Right lobe of liver (tissue), 6 donors: ENCODE measurements at places on chromosomes 7 and 10.

DNA sequence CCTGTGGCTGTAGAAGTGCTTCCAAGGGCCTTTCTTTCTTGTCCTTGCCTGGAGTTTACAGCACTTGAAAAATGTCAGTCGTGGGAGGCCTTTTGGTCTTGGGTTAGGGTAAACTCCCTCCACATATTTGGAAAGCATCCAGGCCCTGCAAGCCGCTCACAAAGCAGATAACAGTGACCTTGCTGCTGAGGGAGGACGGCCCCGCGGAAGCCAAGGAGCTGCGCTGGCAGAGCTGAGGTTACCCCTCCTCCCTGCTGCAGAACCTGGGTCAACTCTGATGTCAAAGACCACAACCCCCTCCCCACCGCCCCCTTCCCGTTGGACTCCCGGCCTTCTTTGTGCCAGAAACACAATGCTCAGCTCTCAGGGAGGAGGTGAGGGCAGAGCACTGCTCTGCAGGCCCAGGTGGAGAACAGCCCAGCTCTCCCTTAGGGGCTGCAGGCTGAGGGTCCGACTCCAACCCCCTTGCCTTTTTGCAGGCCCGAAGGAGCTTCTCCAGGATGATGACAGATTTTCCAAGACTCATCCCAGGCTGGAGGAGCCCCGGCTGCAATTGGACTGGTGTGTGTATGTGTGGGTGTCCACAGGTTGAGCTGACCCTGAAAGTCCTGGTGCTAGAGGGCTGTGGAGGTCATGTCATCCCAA is 957.6 kb upstream of the ZNF722 start:
- no peaks in the 10 kb centered on the region for H3K36me3 ChIP-seq
- H3K4me1 ChIP-seq: no peaks in the 10 kb centered on the region
- H3K4me3 ChIP-seq: no peak overlapping the region
- no peak overlapping the region for H3K27ac ChIP-seq
- no peaks in the 10 kb centered on the region for H3K27me3 ChIP-seq
- no peak for DNase-seq

- no peak overlapping the region for H3K27ac ChIP-seq
- H3K4me1 ChIP-seq: no peaks in the 10 kb centered on the region
- no peaks in the 10 kb centered on the region for H3K27me3 ChIP-seq
- DNase-seq: no peak
- no peaks in the 10 kb centered on the region for H3K36me3 ChIP-seq
Observed at GRCh38 chr7:128794020-128794419, 2.3 kb downstream of the CCDC136 start.

GRCh38 chr7:105698531-105698930 is 117.2 kb upstream of the EFCAB10 start:
- no peak for DNase-seq
- H3K27me3 ChIP-seq: no peaks in the 10 kb centered on the region
- H3K4me3 ChIP-seq: no peak overlapping the region
- H3K27ac ChIP-seq: no peak overlapping the region
- H3K4me1 ChIP-seq: no peaks in the 10 kb centered on the region

DNA sequence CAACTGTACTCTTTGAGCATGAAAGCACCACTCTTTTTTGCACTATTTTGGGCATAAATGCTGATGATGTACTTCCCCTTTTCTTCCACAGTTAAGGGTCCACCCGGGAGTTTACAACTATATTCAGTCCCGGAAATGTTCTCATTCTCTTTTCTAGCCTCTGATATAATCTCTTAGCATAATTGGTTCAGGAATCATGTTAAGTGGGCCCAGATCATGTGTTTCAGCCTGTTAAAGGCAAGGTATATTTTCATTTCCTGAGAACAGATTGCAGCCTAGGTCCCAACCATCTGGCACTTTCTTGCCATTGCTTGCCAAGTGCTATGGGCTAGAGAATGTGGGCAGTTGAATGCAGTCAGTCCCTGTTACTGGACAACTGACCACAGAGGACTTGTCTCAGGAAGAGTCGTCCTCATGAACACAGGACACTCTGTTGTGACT is 111.4 kb upstream of the GLCCI1 start:
- no peaks in the 10 kb centered on the region for H3K36me3 ChIP-seq
- no peak overlapping the region for H3K4me3 ChIP-seq
- no peaks in the 10 kb centered on the region for H3K4me1 ChIP-seq
- DNase-seq: no peak
- no peaks in the 10 kb centered on the region for H3K27me3 ChIP-seq

DNA sequence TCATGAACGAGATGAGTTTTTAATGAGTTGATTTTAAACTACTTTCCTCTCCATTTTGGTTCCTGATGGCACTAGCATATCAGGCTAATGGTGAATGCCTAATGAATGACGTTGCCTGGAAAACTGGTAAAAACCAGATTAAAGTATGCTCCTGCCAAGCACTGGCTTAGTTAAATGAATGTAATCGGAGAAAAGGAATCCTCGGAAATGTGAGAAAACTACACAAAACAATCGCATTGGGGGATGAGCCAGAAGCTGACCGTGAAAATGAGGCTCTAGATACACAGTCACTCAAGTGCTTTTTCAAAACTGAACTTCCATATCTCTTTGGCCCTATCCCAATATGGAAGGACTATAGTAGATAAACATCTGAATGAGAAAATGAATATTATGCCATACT is 153.8 kb upstream of the COL1A2 start:
- no peak overlapping the region for H3K4me3 ChIP-seq
- DNase-seq: no peak
- H3K36me3 ChIP-seq: no peaks in the 10 kb centered on the region
- H3K27ac ChIP-seq: no peak overlapping the region
- no peaks in the 10 kb centered on the region for H3K27me3 ChIP-seq
- no peaks in the 10 kb centered on the region for H3K4me1 ChIP-seq

GRCh38 chr7:2527505-2528467 is 8.2 kb downstream of the LFNG start:
- no peaks in the 10 kb centered on the region for H3K27me3 ChIP-seq
- DNase-seq: peak; percentile 29
- no peaks in the 10 kb centered on the region for H3K36me3 ChIP-seq
- no peaks in the 10 kb centered on the region for H3K4me1 ChIP-seq
- H3K27ac ChIP-seq: no peak overlapping the region

GRCh38 chr10:110502851-110503301 is 5.2 kb downstream of the DUSP5 start:
- peaks cover 12% of the 10 kb centered on the region for H3K4me1 ChIP-seq
- H3K27me3 ChIP-seq: no peaks in the 10 kb centered on the region
- DNase-seq: peak; percentile 67
- peak overlapping the region; percentile 17 for H3K27ac ChIP-seq

DNA sequence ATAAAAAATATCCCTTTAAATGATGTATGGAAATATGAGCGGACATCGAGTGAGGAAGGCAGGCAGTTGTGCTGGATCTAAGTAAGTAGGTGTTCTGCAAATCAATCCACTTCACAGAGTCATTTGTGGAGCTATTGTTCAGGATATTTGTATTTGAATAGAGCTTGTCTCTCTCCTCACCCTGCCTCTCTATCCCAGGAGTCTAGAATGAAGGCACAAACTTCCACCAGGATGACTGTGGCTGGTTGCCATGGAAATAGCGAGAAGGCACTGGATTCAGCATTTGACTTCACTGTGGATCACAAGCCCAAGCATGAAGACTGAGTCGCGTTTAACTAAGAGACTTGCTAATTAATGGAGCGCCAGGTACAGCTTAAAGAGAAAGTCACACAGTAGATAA is 53.2 kb downstream of the NPY start:
- no peak for DNase-seq
- H3K27me3 ChIP-seq: no peaks in the 10 kb centered on the region
- H3K4me3 ChIP-seq: no peak overlapping the region
- no peaks in the 10 kb centered on the region for H3K4me1 ChIP-seq
- no peak overlapping the region for H3K27ac ChIP-seq
- H3K36me3 ChIP-seq: no peaks in the 10 kb centered on the region

GRCh38 chr10:109237682-109238081 is 685.6 kb downstream of the XPNPEP1 start:
- H3K4me1 ChIP-seq: no peaks in the 10 kb centered on the region
- H3K27ac ChIP-seq: no peak overlapping the region
- H3K36me3 ChIP-seq: no peaks in the 10 kb centered on the region
- H3K4me3 ChIP-seq: no peak overlapping the region

- H3K27ac ChIP-seq: no peak overlapping the region
- no peaks in the 10 kb centered on the region for H3K27me3 ChIP-seq
- no peak overlapping the region for H3K4me3 ChIP-seq
Observed at GRCh38 chr7:77935652-77936348, 137.2 kb downstream of the PHTF2 start.

GRCh38 chr7:113128031-113128430 is 9.7 kb upstream of the SMIM30 start:
- no peak overlapping the region for H3K4me3 ChIP-seq
- no peaks in the 10 kb centered on the region for H3K27me3 ChIP-seq
- H3K27ac ChIP-seq: no peak overlapping the region
- H3K4me1 ChIP-seq: no peaks in the 10 kb centered on the region

GRCh38 chr7:157111311-157111710 is 27.4 kb upstream of the UBE3C start:
- H3K4me1 ChIP-seq: no peaks in the 10 kb centered on the region
- no peaks in the 10 kb centered on the region for H3K36me3 ChIP-seq
- no peaks in the 10 kb centered on the region for H3K27me3 ChIP-seq
- H3K4me3 ChIP-seq: no peak overlapping the region
- no peak for DNase-seq

DNA sequence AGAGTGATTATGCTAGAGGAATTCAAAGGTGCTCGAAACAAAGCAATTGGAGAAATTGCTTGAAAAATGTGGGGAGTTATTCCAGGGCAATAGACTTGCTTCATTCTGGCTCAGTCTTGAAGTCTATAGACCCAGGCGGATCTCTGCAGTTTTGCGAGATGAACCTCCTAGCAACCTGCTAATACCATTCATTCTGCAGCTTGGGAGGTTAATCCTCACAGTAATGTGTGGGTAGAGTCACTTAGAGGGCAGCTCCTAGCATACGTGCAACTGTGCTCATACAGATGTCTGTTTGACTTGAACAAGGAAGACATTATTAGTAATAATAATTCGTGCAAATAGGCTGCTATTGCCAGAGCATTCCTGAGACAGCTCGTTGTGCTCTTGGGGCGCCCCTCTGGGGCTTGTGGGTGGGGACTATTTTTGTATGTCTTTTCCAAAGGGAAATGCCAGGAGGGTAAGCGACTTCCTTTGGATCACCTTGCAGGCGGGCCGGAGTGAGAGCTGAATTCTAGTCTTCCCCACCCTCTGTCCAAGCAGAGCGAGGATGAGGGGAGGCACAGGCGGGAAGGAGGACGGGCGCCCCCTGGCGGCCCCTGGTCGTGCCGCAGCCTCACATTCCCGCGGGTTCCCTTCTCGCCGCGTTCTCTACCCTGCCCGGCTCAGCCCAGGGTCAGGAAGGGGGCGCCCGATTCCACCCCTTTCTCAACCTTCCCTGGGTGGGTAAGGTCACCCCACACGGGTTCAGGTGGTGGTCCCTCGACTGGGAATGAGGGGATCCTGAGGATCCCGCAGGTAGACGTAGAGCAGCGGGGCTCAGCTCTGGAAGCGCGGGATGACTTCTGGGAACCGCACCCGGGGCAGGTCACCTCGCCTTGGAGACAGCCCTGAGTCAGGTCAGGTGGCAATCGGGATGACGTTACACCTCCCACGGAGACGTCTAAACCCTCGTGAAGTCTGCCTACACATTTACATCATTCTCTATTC is 241.5 kb downstream of the PHTF2 start:
- no peaks in the 10 kb centered on the region for H3K4me1 ChIP-seq
- no peak overlapping the region for H3K27ac ChIP-seq
- H3K4me3 ChIP-seq: no peak overlapping the region
- no peaks in the 10 kb centered on the region for H3K36me3 ChIP-seq
- no peaks in the 10 kb centered on the region for H3K27me3 ChIP-seq

DNA sequence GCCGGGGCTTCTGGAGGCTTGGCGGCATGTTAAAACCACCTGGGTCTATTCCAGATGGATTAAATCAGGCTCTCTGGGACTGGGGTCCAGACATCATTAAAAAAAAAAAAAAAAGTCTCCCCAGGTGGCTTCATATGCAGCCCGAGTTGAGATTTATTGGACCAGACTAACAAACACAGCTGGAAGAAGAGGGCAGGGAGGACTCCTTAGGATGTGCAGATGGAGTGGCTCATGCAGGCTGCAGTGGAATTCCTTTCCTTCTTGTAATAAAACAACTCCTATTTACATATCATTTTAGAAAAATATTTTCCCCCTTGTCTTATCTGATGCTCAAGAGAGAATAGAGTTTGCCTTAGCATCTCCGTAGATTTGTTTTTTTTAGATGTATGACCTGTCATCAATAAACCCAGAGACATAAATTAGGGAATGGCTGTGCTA is 238.1 kb downstream of the CAMK1D start:
- DNase-seq: no peak
- no peak overlapping the region for H3K4me3 ChIP-seq
- H3K36me3 ChIP-seq: no peaks in the 10 kb centered on the region
- no peak overlapping the region for H3K27ac ChIP-seq

- H3K27ac ChIP-seq: no peak overlapping the region
- H3K4me3 ChIP-seq: no peak overlapping the region
- no peaks in the 10 kb centered on the region for H3K27me3 ChIP-seq
- DNase-seq: no peak
Observed at GRCh38 chr10:121099592-121099991, 248.4 kb downstream of the WDR11 start.

- no peak for DNase-seq
- no peaks in the 10 kb centered on the region for H3K36me3 ChIP-seq
- H3K4me1 ChIP-seq: no peaks in the 10 kb centered on the region
- no peaks in the 10 kb centered on the region for H3K27me3 ChIP-seq
- no peak overlapping the region for H3K27ac ChIP-seq
Observed at GRCh38 chr10:72204296-72204695, 11.5 kb upstream of the ANAPC16 start.

DNA sequence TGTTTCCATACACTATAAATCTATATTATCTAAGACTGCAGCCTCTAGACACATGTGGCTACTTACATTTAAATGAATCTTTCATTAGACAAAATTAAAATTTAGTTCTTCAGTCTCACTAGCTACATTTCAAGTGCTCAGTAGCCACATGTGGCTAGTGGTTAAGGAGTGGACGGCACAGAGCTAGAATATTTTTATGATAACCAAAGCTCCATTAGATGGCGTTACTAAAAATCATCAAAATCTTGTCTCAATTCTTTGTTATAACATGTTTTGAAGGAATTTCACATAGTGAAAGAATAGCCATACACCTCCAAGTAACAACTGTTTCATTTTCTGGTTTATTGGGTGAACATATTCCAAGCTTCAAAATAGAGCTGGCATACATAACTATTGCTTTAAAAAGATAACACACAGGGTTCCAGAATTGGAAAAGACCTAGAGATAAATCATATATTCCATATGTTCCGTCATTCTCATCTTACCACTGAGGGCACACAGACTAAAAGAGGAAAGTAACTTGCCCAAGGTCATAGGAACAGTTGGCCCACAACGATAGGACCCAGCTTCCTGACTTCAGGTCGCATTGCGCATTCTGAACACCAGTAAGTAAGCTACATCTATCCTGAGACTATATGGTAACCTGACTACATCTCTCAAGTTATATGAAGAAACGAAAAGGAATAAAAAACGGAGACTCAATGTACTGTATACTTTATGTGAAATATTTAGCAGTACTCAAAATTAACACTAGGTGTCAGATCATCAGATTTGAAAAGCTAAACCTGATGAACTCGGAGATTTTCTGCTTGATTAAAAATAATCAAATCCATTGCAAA is 66.6 kb downstream of the CAV1 start:
- H3K27me3 ChIP-seq: no peaks in the 10 kb centered on the region
- no peak overlapping the region for H3K27ac ChIP-seq

GRCh38 chr7:42972699-42973500 is 40.7 kb downstream of the MRPL32 start:
- no peak for DNase-seq
- no peak overlapping the region for H3K27ac ChIP-seq
- H3K27me3 ChIP-seq: no peaks in the 10 kb centered on the region
- H3K4me3 ChIP-seq: no peak overlapping the region
- no peaks in the 10 kb centered on the region for H3K4me1 ChIP-seq
- no peaks in the 10 kb centered on the region for H3K36me3 ChIP-seq

GRCh38 chr10:21167288-21168010 is 270.3 kb upstream of the NEBL start:
- no peak for DNase-seq
- no peaks in the 10 kb centered on the region for H3K4me1 ChIP-seq
- H3K27me3 ChIP-seq: no peaks in the 10 kb centered on the region
- no peak overlapping the region for H3K4me3 ChIP-seq
